ENCODE measurements at places on chromosomes 4 and X. TPM values are rescaled to one million over a fixed set of nuclear protein-coding genes. Genes with fewer than 3 reads are reported as not detected.

MAPK10 gene
- total RNA-seq: 8.2 TPM

ESX1 gene
- total RNA-seq: not detected

GUCY1B1 gene
- 49.5 TPM for total RNA-seq

ATP8A1 gene
- total RNA-seq: 10.8 TPM

VAMP7 gene
- 25.6 TPM for total RNA-seq

AKAP4 gene
- total RNA-seq: not detected

ADRA2C gene
- total RNA-seq: 7.8 TPM

SERTM2 gene
- not detected for total RNA-seq

NWD2 gene
- total RNA-seq: 0.50 TPM

STS gene
- total RNA-seq: 6.2 TPM

GRCh38 chr4:150379454-150379853 lies 202.5 kb upstream of the MAB21L2 start:
- no peaks in the 10 kb centered on the region for H3K27me3 ChIP-seq
- DNase-seq: no peak
- H3K36me3 ChIP-seq: no peaks in the 10 kb centered on the region
- H3K4me1 ChIP-seq: no peaks in the 10 kb centered on the region

DNA sequence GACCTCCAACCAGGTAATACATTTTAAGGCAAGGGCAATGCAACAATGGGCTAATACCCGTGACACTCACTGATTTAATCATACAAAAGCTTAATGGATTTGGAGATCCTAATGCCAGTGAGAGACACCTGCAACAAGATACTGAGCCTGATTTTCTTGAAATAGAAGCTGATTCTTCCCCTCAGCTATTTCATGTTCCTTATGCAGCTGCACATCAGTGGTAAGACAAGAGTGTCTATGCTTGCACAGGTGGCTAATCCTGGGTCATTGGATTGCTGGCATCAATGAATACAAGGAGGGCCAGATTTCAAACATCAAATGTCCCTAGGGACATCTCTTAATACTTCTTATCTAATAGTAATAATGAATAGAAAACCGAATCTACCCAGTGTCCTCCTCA lies 139.7 kb downstream of the PPARGC1A start:
- H3K36me3 ChIP-seq: no peaks in the 10 kb centered on the region
- H3K27me3 ChIP-seq: no peaks in the 10 kb centered on the region
- peaks cover 13% of the 10 kb centered on the region for H3K4me1 ChIP-seq

DNA sequence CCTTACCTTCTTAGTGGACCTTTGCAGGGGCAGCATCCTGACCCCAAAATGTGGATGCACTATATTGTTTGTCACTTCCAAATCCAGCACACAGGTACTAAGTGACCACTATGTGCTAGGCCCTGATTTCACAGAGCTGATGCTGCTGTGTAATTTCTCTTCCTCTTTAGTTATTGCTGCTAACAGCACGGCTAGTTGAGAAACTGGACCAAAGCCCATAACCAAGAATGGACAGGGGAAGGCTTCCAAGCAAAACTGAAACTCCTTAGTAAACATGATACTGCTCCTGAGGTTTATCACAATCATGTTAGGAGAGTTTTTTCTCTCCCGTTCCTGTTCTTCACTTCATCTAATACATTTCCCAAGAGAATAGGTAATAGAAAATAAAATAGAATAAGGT lies 172.9 kb upstream of the TTC29 start:
- H3K4me1 ChIP-seq: peaks cover 8% of the 10 kb centered on the region
- no peaks in the 10 kb centered on the region for H3K36me3 ChIP-seq
- no peak overlapping the region for H3K4me3 ChIP-seq
- H3K27ac ChIP-seq: no peak overlapping the region
- H3K27me3 ChIP-seq: no peaks in the 10 kb centered on the region

DNA sequence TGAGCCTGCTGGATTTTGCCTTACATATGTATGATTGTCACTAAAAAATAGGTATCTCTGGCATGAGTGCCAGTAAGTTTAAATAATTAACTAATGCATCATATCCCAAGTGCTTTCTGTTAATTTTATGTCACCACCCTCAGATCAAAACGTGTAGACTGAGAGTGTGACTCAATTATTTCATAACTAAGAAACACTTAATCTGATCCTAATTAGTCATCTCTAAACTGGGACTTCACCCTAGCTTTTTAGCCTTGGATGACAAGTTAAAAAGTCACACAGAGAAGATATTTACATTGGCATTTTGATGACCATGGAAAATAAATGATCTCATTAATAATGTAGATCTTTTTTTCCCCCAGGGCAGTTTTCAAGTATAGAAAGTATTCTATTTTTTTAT lies 23.1 kb upstream of the SLC6A14 start:
- H3K36me3 ChIP-seq: no peaks in the 10 kb centered on the region
- H3K27me3 ChIP-seq: no peaks in the 10 kb centered on the region
- no peaks in the 10 kb centered on the region for H3K4me1 ChIP-seq
- no peak overlapping the region for H3K27ac ChIP-seq

GRCh38 chr4:61373901-61374440 lies 173.8 kb downstream of the ADGRL3 start:
- no peak for DNase-seq
- H3K27me3 ChIP-seq: no peaks in the 10 kb centered on the region
- no peaks in the 10 kb centered on the region for H3K4me1 ChIP-seq
- no peak overlapping the region for H3K27ac ChIP-seq

- no peak overlapping the region for H3K27ac ChIP-seq
- no peaks in the 10 kb centered on the region for H3K36me3 ChIP-seq
- no peaks in the 10 kb centered on the region for H3K27me3 ChIP-seq
- H3K4me1 ChIP-seq: no peaks in the 10 kb centered on the region
- DNase-seq: no peak
- no peak overlapping the region for H3K4me3 ChIP-seq
Measured at GRCh38 chr4:61532336-61533000, 332.3 kb downstream of the ADGRL3 start.

DNA sequence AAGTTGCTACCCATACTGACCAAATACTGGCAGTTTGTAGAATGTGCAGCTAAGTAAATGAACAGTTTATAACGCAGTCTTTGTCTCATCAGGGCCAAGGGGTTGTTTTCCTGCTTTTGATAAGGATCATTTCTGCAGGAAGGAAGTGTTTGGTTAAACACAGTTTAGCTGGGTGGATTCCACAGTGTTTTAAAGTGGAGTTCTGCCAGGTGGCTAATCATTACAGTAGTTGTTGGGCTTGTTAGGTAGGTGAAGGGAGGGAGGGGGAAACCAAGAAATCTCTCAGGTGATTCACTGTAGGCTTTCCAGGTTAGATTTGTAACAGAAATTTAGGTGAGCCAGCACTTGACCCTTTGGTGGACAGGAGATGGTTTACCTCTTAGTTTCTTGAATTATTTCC lies 58.1 kb downstream of the FNIP2 start:
- peaks cover 51% of the 10 kb centered on the region for H3K4me1 ChIP-seq
- H3K36me3 ChIP-seq: peaks cover 11% of the 10 kb centered on the region
- no peak overlapping the region for H3K4me3 ChIP-seq
- no peaks in the 10 kb centered on the region for H3K27me3 ChIP-seq
- no peak overlapping the region for H3K27ac ChIP-seq

- no peak overlapping the region for H3K4me3 ChIP-seq
- H3K27ac ChIP-seq: no peak overlapping the region
- peaks cover 73% of the 10 kb centered on the region for H3K27me3 ChIP-seq
Measured at GRCh38 chr4:1400831-1401408, 5.3 kb downstream of the NKX1-1 start.

GRCh38 chr4:47715716-47716416 lies 122.0 kb downstream of the CORIN start:
- H3K4me1 ChIP-seq: no peaks in the 10 kb centered on the region
- no peak overlapping the region for H3K4me3 ChIP-seq
- no peaks in the 10 kb centered on the region for H3K27me3 ChIP-seq
- no peaks in the 10 kb centered on the region for H3K36me3 ChIP-seq
- no peak for DNase-seq
- H3K27ac ChIP-seq: no peak overlapping the region

DNA sequence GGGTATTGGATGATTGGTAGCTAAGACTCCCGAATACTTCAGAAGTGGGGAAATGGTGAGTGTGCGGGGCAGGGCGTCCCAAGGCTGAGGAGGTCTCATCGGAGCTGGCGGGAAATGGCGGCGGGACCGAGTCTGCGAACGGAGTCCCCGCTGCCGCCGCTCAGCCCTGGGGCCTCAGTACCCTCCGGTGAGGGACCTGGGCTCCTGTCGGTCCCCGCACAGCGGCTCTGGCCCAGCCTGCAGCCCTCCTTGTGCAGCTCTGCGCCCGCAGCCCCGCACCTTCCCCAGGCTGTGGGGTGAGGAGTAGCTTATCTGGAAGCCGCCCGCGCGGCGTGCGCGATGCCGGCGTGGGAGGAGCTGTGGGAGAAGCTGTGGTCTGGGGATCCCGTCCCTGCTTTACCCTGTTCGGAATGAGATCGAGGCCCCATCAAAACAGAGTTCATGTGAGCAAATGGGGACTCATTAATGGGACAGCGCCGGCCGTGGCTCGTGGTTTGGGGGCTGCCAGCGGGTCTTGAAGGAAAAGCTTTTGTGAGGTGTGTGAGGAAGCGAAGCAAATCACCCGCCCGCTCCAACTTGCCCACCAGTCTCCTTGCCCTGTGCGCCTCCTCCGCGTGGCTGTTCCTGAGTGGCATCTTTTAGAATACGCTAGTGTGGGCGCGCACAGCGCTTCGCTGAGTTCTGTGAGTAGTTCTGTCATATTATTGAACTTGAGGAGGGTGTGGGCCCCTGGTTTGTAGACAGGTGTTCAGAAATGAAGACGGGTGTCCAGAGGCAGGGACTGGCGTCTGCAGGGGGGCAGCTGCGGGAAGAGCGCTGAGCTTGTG lies 531 bp downstream of the ZNF141 start:
- H3K4me1 ChIP-seq: peaks cover 25% of the 10 kb centered on the region
- H3K27me3 ChIP-seq: no peaks in the 10 kb centered on the region

DNA sequence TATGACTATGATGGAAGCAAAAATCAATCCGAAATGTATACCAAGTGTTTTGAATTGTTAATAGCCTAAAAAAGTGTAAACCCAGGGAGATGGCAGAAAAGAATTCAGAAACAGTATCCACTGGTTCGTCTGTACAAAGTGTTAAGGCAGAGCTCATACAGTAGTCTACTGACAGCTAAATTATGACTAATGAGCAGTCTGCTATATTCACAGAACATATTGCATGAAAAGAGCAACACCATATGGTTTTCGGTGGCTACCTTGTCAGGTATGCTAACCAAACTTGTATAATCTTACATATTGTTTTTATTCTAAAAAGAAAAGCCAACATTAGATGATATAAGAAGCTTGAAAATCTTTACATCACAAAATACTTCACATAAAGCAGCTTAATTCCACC lies 18.5 kb downstream of the EPHA5 start:
- H3K4me3 ChIP-seq: no peak overlapping the region
- DNase-seq: no peak
- H3K36me3 ChIP-seq: no peaks in the 10 kb centered on the region
- no peaks in the 10 kb centered on the region for H3K27me3 ChIP-seq

DNA sequence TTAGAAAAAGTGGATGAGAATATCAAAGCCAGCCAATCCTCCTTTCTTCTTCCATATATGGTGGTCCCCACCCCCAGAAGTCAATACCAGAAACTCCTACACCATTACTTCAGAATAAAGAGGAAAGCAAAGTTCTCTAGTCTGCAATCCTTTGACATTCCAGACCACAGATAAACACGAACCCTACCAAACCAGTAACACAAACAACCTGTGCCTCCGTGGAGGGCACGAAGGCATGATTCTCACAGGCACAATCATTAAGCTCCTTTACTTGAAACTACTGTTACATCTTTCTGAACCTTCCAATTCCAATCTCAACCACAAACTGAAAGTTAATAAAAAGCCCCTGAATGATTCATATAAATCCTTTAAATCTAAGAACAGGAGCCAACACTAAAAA lies 16.3 kb downstream of the MAML3 start:
- H3K27me3 ChIP-seq: no peaks in the 10 kb centered on the region
- H3K4me1 ChIP-seq: peaks cover 7% of the 10 kb centered on the region
- no peak for DNase-seq

- no peaks in the 10 kb centered on the region for H3K4me1 ChIP-seq
- DNase-seq: no peak
- no peaks in the 10 kb centered on the region for H3K36me3 ChIP-seq
- H3K27me3 ChIP-seq: no peaks in the 10 kb centered on the region
Measured at GRCh38 chr4:95020521-95020920, 262.8 kb downstream of the BMPR1B start.

DNA sequence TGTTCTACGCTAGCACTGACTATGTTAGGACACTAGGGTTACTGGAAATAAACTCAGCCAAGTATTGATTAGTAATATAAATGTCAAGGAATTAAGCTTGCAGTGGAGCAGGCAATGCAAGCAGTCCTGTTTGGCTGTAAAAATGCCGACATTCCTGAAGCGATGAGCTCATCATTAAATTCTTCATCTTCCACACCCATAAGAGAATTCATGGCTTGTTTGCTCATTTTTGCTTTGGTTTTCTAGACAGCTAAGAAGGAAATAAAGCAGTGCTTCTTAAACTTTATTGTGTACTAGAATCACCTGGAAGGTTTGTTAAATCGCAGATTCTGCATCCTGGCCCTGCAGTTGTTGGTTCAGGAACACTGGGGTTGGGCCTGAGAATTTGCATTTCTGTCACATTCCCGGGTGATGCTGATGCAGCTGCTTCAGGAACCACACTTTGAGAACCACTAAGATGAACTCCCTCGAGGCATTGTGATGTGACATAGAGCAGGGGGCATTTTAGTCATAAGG lies 17.8 kb downstream of the ANXA3 start:
- H3K36me3 ChIP-seq: no peaks in the 10 kb centered on the region
- no peak for DNase-seq
- H3K4me1 ChIP-seq: peaks cover 27% of the 10 kb centered on the region
- H3K4me3 ChIP-seq: peak overlapping the region; percentile 9

GRCh38 chr4:80307183-80307735 lies 28.3 kb upstream of the CFAP299 start:
- no peaks in the 10 kb centered on the region for H3K36me3 ChIP-seq
- H3K4me1 ChIP-seq: peaks cover 8% of the 10 kb centered on the region
- H3K4me3 ChIP-seq: peak overlapping the region; percentile 20
- no peak for DNase-seq
- H3K27ac ChIP-seq: peak overlapping the region; percentile 47

DNA sequence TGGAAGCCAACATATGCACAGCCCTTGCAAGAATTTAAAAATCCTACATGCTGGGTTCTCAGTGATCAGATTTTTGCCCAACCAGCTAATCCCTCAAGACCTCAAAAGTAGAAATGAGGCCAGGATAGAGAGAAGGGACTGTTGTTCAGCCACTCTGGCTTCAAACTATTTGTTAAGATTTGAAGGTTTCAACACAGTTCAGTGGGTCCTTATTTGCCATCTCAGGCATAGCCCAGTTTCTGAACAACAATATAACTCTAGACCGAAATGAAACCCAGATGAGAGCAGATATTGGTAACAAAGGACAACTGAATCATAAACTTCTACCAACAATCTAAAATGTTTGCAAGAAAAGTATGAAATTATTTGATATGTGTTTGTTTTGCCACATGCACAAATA lies 237.3 kb downstream of the NR3C2 start:
- H3K4me1 ChIP-seq: peaks cover 40% of the 10 kb centered on the region
- no peak for DNase-seq
- H3K27ac ChIP-seq: no peak overlapping the region
- no peaks in the 10 kb centered on the region for H3K27me3 ChIP-seq

- H3K27me3 ChIP-seq: no peaks in the 10 kb centered on the region
- H3K27ac ChIP-seq: no peak overlapping the region
- DNase-seq: no peak
- H3K4me3 ChIP-seq: no peak overlapping the region
Measured at GRCh38 chr4:70681704-70682103, 6.6 kb upstream of the UTP3 start.

GRCh38 chr4:15479089-15479912 lies 9.6 kb downstream of the CC2D2A start:
- H3K27ac ChIP-seq: peak overlapping the region; percentile 76
- peaks cover 9% of the 10 kb centered on the region for H3K36me3 ChIP-seq
- H3K4me1 ChIP-seq: peaks cover 5% of the 10 kb centered on the region
